T-helper 17 cell (primary cell): ENCODE measurements at places on chromosomes 6 and 20. TPM values are rescaled to one million over a fixed set of nuclear protein-coding genes. Genes with fewer than 3 reads are reported as not detected.

SULF2 gene
- total RNA-seq: 4.2 TPM

TCEA2 gene
- 21.0 TPM for total RNA-seq

ALDH8A1 gene
- 3.4 TPM for total RNA-seq

SLC26A8 gene
- not detected for total RNA-seq

RALGAPA2 gene
- 29.5 TPM for total RNA-seq

RTN4IP1 gene
- 5.4 TPM for total RNA-seq

HMGCLL1 gene
- not detected for total RNA-seq
